Airway epithelial cell (primary cell): ENCODE measurements at places on chromosomes 4 and X. TPM values are rescaled to one million over a fixed set of nuclear protein-coding genes. Genes with fewer than 3 reads are reported as not detected.

DBET gene
- not detected in 2 replicates for total RNA-seq

POLR2B gene
- total RNA-seq: 82.4 and 82.5 TPM in 2 replicates

SETD7 gene
- 26.5 and 31.3 TPM in 2 replicates for total RNA-seq

AMTN gene
- 0.21 TPM in 1 of 2 replicates, not detected in the other for total RNA-seq

SLC49A3 gene
- total RNA-seq: 0.42 and 0.63 TPM in 2 replicates

TECRL gene
- total RNA-seq: not detected in 2 replicates

SFRP2 gene
- total RNA-seq: 0.07 TPM in 1 of 2 replicates, not detected in the other

CXCL5 gene
- 4.0 and 4.6 TPM in 2 replicates for total RNA-seq

F8A1 gene
- 3.0 and 4.5 TPM in 2 replicates for total RNA-seq

SOWAHB gene
- total RNA-seq: 17.3 and 21.4 TPM in 2 replicates
